ENCODE measurements at places on chromosomes 4 and X.

DNA sequence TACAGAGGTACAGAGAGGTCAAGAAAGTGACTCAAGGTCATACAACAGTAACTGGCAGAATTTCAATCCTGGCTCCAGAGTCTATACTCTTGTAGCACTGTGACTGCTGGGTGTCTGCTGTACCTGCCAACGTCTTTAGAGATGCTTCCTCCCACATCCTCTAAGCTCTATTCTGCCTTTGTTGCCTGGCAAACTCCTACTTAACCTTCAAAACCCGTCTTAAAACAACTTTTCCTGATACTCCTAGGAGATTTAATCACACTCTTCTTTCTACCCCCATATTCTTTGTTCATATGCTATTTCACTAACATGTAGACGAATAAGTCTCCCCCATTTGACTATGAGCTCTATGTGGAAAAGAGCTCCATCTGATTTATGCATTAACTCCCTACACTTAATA lies 16.8 kb downstream of the APBB2 start:
- DNase-seq: no peak

DNA sequence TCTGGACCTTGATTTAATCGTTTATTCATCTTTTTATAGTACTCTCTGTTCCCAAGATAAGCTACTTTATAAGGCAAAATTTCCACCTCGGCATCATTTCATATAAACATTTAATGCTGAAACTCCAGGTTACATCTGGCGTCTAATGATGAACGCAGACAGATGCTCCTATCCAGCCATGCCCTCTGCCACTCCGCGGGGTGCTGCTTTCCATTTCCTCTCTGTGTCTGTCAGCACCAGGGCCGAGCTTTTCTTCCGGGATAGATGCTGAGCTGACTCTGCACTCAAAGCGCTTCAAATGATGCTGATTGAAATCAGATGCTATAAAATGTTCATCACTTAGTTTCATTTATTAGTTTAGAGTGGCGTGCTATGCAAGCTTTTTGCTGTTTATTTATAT lies 80.5 kb upstream of the HELT start:
- no peak for DNase-seq

GRCh38 chrX:21354725-21355124 lies 19.5 kb upstream of the CNKSR2 start:
- DNase-seq: peak; percentile 47

DNA sequence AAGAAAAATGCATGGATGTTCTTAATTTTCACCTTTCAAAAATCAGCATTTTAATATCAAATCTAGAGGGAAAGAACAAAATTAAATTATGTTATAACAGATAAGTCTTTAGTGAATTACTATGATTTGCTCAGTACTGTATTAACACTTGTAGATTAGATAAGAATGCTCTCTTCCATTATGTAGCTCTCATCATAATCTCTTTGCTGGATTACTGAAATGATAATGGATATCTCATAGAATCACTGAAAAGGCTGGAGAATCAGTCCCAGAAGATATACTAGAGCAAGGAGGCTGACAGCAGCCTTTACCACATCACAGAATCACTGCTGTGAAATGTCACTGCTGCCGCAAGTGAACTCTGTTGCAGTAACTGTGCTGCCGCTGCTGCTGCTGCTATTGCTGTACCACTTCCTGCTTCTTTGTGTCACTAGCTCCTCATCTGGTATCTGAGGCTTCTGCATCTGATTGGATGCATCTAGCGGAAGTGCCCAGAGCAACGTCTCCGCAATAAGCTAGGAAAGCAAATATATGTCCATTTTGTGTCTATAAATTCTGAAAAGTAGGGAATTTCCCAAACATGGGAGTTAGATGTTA lies 738.2 kb downstream of the ADGRL3 start:
- no peak for DNase-seq

- DNase-seq: no peak
Measured at GRCh38 chr4:83724485-83725335, 188.8 kb downstream of the GPAT3 start.

DNA sequence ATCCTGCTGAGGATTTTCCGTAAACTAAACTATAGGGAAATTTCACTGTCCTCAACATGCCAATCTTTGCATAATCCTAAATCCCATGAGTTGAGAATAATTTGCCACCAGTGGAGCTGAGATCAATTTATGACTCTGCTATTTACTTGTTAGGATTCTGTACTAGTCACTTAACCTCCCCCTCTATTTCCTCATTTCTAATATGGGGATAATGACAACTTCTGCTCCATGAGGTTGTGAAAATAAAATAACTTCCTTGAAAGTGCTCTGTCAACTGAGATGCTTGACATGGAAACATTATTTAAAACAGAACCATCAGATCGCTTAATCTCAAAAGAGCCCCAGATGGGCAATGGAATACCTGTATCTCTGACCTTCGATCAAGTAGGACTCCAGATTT lies 2.6 kb upstream of the FGF16 start:
- no peak for DNase-seq

DNA sequence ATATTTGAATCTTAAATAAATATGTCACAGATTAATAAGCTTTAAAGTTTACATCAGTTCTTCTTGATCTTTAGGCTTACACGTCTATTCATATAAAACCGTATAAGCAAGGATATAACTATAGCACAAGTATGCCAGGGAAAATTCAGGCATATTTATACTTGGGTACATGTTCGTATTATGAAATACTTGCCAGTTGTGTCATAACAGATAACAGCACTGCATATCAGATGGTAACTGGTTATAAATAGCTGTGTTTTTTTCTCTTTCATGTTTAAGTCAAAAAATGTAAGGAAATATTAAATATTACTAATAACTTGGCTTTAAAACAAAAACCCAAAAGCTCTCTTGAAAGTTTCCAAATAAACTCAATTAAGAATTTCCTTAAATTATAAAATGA lies 17.5 kb downstream of the BRWD3 start:
- DNase-seq: peak; percentile 24

GRCh38 chr4:95293014-95293413 lies 255.8 kb downstream of the UNC5C start:
- DNase-seq: no peak

- no peak for DNase-seq
Measured at GRCh38 chrX:131881194-131881593, 141.9 kb upstream of the STK26 start.

Data from Karpas-422 (cell line).